ENCODE measurements at places on chromosomes 1 and 21.
A peak's percentile ranks its signal among the peaks of the same experiment; 100 is the strongest.

- no peak for DNase-seq
Observed at GRCh38 chr1:55640708-55641473, 425.7 kb upstream of the USP24 start.

DNA sequence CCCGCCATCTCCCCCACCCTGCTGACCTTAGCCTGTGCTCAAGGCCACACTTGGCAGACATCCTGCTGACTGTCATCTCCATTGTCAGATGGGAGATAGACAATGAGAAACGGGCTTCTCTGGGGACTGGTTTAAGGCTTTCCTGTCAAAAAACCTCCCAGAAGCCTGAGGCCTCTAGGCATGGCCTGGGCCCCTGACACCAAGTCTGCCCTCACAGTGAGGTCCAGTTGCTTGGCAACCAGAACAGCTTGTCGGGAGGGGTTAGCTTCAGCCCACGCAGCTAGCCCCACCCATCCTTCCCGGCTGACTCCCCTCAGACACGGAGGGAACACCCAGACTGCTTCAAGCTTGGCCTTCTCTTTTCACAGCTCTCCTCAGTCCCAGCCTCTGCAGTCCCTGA lies 11.0 kb downstream of the PLEKHA6 start:
- DNase-seq = no peak

DNA sequence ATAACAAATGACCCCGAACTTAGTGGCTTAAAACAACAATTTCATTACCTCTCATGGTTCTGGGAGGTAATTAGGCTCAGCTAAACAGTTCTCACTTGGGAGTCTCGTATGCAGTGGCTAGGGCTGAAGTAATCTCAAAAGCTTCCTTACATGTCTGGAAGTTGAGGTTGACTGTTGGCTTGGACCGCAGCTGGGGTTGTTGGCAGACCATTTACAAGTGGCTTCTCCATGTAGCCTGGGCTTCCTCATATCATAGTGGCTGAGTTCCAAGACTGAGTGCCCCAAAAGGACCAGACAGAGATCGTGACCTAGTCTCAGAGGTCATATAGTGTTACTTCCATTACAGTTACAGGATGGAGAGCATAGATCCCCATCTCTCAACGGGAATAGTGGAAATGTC lies 2.4 kb upstream of the POGZ start:
- no peak for DNase-seq

DNA sequence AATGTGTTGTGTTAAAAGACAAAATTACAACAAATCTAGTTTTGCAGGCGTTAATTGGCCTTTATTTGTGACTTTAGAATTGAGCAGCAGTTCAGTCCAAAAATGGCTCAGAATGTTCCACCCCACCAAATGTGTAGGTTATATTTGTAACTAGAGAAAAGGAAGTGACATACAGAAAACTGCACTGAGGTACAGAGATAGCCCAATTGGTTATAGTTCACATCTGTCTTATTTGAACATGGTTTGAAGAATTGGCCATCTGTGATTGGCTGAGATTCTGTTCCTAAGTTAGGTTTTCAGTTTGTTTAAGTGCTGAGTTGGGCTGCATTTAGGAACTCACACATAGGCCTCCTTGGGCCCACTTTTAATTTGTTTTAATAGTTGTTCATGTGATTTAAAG lies 12.0 kb upstream of the FMO2 start:
- DNase-seq = no peak

DNA sequence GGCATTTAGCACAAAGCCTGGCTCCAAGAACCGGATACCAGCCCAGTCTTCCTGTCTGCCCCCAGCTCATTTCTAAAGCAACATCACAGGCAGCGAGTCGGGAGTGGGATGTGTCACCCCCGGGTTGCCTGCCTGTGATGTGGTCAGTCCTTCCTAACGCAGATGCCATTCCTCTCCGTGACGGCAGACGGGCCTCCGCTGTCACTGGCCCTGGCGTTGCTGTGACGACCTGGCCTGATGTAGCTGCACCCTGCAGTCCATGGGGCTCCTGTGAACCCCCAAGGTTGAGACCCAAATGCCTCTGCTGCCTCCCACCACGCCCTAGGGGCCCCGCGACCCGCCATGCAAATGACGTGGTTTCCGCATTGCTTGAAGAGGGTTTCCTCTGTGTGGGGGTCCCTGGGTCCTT lies 12.3 kb downstream of the TNFRSF1B start:
- DNase-seq = peak; percentile 85

- DNase-seq = peak; percentile 67
Observed at GRCh38 chr1:33180226-33180910, 1.5 kb downstream of the TRIM62 start.

- no peak for DNase-seq
Observed at GRCh38 chr1:160639652-160640051, 7.2 kb downstream of the SLAMF1 start.

GRCh38 chr21:28952686-28953085 lies 40.0 kb downstream of the LTN1 start:
- no peak for DNase-seq

GRCh38 chr1:30321246-30321910 lies 402.0 kb downstream of the MATN1 start:
- no peak for DNase-seq

DNA sequence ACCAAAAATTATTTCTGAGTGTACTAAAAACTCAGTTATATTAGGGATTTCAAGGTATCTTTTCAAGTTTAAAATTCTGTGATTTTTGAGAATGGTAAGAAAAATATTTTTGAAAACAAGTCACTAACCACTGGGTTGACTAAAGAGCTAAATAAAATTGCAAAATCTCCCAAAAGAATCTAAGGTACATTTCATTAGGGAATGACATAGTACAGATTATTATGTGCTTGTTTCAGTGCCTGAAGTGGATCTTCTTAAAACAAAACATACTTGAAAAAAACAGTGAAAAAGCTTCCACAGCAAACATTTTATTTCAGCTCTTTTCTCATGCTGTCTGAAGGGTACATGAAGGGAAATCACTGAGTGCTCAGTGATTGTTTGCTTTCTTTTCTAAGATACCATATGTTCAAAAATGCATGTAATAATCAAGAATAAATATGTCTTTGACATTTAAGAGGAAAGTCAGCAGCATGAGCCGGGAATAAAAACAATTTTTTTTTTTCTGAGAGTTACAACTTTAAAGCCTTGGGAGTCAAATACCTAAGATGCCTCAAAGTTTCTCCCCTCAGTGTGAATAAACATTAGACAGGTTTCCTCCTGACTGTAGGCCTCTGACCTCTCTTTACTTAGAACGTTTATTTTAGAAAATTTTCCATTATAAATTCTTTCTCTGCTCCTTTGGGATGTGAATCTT lies 200.7 kb downstream of the KCNT2 start:
- DNase-seq = no peak

DNA sequence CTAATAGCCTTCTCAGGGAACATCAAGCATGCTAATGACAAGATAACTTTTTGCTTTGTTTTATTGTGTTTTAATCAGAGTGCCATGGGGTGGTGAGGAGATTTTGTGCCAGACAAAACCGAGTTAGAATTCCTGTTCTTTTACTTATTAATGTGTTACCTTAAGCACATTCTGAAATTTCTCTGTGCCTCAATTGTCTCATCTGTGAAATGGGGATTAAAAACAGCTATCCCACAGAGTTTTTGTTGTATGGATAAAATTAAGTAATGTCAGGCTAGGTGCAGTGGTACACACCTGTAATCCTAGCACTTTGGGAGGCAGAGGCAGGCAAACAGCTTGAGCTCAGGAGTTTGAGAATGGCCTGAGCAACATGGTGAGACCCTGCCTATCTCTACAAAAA lies 138.0 kb downstream of the PROX1 start:
- DNase-seq = no peak
